ENCODE measurements at places on chromosomes 4 and X.
A peak's percentile ranks its signal among the peaks of the same experiment; 100 is the strongest.

DNA sequence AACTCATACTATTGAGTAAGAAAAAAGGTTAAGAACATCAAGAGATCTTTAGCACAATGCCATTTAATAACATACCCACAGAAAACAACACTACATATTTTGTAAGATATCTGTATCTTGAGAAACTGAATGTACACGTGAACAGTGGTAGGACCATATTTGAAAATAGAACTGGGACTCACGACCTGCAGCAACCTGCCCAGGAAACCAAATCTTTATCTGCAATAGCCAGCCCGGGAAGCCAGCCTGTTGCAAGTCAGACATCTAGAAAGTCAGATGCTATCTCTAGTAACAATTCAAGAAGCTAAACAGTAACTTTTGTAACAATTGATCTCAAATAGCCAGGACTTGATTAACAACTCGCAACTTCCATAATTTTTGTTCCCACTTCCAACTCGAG is 52.6 kb upstream of the SOD3 start:
- DNase-seq, result no peak

DNA sequence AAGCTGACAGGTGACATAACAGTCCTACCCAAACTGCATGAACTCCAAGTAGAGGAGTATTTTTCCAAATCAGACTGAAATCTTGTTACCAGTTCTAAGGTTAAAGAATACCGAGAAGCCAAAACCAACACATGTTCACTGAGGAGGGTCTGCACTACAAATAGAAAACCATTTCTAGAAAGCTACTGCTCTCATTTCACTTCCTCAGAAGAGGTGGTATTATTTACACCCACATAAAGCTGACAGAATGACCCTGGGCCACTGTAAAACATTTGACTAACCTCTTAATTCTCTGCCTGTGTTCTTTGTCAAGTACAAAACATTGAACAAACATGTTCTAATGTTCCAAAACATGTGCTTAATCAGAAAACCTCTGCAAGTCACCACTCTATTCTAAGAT is 95.8 kb downstream of the IQCM start:
- DNase-seq, result no peak

- DNase-seq, result no peak
Observed at GRCh38 chr4:34112573-34112972, 2131.7 kb downstream of the ARAP2 start.

DNA sequence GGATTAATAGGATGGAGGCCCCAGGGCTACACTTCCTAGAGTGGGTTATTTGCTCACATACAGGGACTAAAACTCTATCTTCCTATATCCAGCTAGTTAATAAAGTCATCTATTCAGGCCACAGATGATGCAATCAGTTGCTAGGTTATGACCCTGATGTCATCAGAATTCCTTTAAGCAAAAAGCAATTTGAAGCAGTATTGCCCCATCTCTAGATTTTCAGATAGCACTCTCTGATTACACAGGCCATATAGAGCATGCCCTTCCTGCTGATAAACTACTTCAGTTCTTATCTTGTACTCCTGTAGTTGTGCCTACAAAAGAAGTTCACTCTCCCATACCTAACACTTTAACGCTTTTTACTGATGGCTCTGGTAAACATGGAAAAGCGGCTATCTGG is 84.8 kb downstream of the TMEM144 start:
- DNase-seq, result no peak

DNA sequence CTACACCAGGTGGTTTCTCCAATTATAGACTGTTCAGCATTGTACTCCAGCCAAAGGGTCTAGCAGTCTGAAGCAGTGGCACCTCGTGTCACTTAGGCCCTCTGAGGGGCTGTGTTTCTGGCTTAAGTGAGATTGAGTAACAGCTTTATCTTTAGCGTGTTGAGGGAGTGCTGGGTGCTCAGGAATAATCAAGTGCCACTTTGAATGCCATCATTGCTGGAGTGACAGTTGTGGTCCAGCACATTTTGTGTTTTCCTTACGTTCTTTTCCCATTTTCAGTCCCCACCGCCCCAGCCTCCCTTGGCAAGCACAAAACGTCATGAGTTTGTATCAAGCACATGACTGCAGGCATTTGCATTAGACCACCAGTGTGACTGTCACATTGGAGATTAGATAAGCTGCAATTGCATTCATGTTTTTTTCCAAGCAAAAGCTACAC is 58.7 kb downstream of the FNIP2 start:
- DNase-seq, result no peak

GRCh38 chrX:109878236-109878635 is 124.7 kb upstream of the TMEM164 start:
- no peak for DNase-seq

DNA sequence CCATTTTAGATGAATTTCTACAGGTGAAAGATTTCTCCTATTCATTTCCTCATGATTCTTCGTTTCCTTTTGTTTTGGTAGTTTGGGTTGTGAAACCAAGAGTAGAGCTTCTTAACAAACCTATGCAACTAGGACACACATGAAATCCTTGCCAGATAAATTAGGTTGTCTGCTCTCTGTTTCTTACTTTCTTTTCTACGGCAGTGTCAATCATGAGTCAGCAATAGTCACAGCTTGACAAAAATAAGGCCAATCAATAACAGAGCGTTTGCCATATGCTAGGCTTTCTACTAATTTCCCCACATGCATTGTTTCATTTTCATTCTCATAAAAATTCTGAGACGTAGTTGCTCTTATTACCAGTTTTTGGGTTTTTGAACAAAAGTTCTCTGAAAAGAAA is 20.3 kb downstream of the CLRN2 start:
- DNase-seq, result no peak

DNA sequence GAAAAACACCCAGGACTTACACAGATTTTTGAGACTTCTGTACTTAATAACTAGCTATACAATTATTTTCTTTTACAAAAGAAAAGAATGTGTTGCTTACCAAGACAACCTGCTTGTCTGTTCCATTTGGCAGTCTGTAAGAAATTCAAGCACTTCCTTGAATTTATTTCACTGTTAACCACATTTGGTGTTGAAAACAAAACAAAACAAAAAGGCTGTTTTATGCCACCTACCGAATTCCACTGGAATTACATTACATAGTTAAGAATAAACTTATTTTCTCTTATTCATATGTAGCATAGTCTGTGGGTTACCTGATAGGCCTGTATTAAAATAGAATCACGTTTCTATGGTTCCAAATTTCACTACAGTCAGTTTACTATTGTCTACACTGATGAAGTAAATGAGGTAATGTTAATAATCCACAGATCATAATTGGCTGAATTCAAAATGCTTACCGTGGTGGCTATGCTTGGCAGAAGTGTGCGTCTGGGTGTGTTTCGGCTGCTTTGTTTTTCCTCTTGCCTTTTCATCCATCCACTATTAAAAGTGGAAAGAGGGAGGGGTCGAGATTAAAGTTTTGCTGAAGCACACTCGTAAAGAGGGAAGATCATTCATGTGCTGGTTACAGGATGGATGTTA is at the start of gene TLR1:
Gene TLR1 (minus strand): TSS at position 138 of the 642 bp plus-strand sequence. CDS start 5,960 bp downstream, outside the sequence.
- DNase-seq, result peak; percentile 85

- DNase-seq, result peak; percentile 86
Observed at GRCh38 chr4:139576219-139576618, 20.2 kb upstream of the SETD7 start.

GRCh38 chr4:24330172-24330571 is 254.2 kb downstream of the DHX15 start:
- DNase-seq, result peak; percentile 11

GRCh38 chrX:107747596-107748161 is 27.9 kb downstream of the TSC22D3 start:
- peak; percentile 55 for DNase-seq

DNA sequence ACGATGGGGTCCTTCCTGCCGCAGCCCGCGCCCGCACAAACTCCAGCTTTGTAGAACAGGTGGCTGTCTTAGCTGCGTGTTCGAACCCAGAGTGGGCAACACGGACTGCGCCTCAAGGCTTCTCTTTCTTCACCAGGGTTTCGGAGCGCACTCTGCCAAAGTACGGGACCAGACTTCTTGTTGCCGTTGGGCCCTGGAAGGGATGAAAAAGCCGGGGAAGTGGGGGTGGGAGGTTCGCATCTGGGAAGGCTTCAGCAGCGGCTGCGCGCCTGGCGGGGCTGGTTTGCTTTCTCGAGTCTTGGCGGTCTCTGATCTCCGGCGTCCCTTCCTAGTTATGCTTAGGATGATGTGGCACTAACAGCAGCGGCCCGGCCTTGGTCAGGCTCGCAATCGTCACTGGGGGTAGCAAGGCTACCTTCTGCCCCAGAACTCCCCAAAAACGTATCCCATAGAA is 673 bp downstream of the PARM1 start:
- DNase-seq, result peak; percentile 23

GRCh38 chr4:107203733-107204132 is 167.6 kb upstream of the DKK2 start:
- no peak for DNase-seq

- no peak for DNase-seq
Observed at GRCh38 chr4:2290974-2291704, 29.2 kb upstream of the MXD4 start.

- peak; percentile 30 for DNase-seq
Observed at GRCh38 chrX:123834116-123834515, 25.7 kb upstream of the XIAP start.

DNA sequence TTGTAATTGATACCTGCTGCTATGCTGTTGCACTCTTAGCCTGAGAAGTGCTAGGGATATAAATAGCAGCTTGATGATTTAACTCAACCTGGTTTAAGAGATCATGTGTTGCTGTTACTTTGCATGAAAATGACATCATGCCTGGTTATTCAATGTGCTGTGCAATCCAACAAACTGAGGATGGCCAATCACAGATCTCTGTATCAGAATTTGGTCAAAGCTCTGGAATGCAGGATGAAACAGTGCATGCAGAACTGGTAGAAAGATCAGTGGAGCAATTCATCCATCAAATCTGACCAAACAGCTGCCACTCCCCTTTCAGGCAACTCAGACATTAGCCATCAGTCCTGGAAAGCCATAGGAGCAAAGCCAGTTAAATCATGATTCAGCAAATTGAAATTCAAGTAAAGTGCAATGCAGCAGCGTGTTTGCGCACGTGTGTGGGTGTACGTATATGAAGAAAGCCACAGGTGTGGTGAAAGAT is 160.3 kb upstream of the RASGEF1B start:
- DNase-seq, result peak; percentile 77

DNA sequence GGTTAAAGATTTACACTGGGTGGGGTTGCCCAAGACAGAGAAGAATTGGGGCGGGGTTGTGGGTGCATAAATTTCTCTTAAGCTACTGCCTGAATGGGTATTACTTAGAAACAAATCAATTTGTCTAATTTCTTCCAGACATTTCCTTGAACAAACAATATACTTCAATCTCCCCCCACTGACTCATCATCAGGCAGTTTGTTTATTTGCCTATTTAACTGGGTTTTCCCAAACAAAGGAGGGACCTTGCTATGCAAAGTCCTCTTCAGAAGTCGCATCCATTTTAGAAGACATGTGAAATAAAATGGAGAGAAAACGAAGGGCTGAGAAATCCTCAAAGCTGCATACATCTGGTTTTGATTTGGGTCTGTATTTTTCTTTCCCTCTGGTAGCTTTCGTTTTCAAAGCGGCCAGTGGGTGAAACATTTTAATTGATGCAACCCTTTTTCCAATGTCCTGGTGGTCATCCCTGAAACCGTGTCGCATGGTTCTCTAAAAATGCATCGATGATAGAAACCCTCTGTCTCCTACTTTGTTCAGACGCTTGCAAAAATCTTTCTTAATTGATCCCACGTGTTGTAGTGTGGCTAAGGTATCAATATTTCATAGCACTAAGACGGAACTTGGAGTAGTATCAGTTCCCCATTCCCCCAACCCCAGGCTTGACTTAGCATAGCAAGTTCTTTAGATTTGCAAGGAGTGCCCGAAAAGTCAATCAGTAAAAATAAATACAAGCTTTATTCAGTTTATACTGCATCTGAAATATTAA is 115.1 kb upstream of the MXRA5 start:
- DNase-seq, result peak; percentile 66

DNA sequence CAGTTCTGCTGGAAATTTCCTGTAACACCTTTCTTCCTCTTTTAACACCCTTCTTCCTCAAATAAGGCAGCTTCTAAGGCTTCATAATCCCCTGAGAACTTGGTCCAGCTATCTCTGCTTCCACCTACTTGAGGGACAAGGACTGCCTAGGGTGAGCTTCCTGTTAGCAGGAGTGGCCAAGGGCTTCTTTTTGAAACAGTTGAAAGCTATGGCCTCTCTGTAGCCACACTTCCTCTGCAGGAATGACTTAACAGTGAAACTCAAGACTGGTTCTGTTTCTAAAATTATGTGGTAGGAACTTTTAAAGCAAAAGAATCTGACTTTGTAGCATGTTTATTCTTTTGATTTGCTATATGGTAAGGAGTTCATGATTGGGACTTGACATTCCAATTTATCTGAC is 108.5 kb upstream of the WDR1 start:
- no peak for DNase-seq

- no peak for DNase-seq
Observed at GRCh38 chr4:6033381-6033780, 15.2 kb upstream of the C4orf50 start.

DNA sequence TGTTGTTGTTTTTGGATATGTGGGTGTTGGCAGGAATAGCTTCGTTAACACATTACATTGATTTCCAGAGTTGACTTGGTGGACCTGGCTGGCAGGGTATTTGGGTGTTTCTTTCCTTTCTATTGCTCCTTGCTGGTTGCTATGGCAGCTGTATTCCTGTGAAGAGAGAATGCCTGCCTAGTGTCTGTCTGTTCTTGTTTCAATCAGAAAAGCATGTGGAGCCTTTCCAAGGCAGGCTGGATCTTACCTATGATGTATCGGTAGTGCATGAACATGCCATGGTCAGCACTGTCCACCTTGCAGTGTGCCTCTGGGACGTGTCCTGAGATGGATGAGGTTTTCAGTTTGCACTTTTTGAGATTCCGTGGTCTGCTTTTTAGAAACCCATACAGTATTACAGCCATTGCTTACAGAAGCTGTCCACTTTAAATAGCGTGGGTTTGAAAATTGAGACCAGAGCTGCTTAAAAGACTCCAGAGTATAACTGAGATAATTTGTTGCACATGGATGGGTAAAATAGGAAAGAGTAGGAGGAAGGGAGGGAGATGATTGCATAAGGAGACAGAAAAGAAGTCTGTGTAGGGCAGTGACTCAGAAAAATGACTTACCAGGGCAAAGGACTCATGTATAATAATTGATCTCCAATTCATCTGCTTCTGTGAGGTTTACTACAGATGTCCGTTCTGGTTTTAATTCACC is 20.0 kb upstream of the AADAT start:
- DNase-seq, result peak; percentile 69

DNA sequence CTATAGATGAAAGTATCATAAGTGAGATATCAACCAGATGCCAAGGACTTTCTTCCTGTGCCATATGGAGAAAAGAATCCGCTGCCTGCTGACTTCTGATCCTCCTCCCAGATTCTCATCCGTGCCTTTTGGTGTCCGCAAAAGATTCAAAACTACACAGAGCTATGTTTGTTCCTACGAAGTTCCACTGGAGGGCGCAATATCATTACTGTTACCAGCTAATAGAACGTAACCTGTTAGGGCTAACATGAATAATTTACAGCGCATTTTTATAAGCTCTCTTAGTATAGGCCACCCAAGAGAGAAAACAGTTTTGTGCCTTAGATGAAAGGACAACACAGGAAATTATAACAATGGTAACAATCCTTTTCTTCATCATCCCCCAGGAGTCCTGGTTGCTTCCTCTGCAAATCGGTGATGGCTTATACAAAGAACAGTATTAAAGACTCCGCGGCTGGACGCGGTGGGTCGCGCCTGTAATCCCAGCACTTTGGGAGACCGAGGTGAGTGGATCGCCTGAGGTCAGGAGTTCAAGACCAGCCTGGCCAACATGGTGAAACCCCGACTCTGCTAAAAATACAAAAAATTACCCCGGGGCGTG is 22.8 kb upstream of the CENPVL3 start:
- peak; percentile 45 for DNase-seq
